ENCODE measurements at places on chromosomes 12 and 14. TPM values are rescaled to one million over a fixed set of nuclear protein-coding genes. Genes with fewer than 3 reads are reported as not detected.

The CEP83 gene
- polyA plus RNA-seq, result 3.2 TPM

The REP15 gene
- 1.3 TPM for polyA plus RNA-seq

- no peak for DNase-seq
- H3K4me1 ChIP-seq, result no peaks in the 10 kb centered on the region
- no peak overlapping the region for H3K4me3 ChIP-seq
- H3K27me3 ChIP-seq, result no peaks in the 10 kb centered on the region
Measured at GRCh38 chr12:21642707-21643389, 14.8 kb downstream of the LDHB start.

DNA sequence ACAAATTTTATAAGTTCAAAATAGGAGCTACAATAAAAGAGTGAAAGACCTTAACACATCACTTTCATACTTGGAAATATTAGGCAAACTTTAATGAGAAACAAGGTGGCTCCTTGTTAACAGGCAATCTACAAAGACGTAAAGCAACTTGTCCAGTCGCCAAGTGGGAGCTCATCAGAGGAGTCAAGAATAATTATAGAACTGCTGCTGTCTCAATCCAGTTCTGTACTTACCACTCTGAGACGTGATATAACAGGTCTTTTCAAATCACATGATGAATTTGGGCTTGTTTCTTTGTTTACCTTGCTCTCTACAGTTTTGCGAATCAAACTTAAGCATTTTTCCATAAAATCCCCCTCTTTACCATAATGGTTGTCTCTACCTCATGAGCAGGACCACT is 3.6 kb downstream of the YBX3 start:
- no peak overlapping the region for H3K4me3 ChIP-seq
- H3K27me3 ChIP-seq, result no peaks in the 10 kb centered on the region
- H3K4me1 ChIP-seq, result peaks cover 13% of the 10 kb centered on the region
- no peak overlapping the region for H3K27ac ChIP-seq
- DNase-seq, result peak; percentile 14
- peaks cover 5% of the 10 kb centered on the region for H3K36me3 ChIP-seq

The OTOGL gene
- 0.80 TPM for polyA plus RNA-seq

The HAL gene
- not detected for polyA plus RNA-seq

DNA sequence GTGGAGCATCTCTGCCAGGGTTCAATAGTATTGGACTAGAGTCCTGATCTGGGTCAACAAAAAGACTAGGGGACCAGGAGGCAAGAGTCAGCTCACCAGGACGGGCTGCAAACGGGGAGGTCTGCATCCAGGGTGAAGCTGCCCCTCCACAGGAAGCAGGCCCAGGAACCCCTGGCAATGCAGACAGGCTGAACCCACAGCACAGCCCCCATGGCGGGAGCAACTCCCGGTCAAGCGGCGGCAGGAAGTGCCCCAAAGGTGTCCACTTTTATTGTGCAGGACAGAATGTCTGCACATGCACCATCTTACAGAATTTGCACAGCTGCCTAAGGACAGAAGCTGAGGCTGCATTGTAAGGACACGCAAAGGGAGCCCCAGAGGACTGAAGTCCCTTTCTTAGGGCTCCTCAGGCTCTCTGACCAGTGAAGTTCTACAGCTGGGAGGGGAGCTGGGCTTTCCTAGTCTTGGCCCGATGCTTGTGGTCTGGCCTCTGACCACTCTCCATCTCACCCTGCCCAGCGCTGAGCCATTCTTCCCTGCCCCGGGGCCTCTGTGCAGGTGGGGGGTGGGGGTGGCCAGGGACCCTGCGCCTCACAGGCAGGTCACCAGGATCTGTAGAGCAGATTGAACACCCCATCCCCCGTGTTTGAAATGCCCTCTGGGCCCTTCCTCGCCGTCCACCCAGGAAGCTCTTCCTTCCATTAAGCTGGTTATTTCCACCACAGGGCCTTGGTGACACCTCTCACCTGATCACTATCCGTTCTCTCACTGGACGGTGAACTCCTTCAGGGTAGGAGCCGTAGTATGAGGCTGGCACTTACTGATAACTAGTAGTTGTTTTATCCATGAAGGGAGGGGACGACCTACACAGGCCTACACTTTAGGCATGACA is 75.9 kb downstream of the NINJ2 start:
- no peak overlapping the region for H3K27ac ChIP-seq
- H3K36me3 ChIP-seq, result no peaks in the 10 kb centered on the region
- no peak overlapping the region for H3K4me3 ChIP-seq
- DNase-seq, result no peak

The A2M gene
- 745 TPM for polyA plus RNA-seq

DNA sequence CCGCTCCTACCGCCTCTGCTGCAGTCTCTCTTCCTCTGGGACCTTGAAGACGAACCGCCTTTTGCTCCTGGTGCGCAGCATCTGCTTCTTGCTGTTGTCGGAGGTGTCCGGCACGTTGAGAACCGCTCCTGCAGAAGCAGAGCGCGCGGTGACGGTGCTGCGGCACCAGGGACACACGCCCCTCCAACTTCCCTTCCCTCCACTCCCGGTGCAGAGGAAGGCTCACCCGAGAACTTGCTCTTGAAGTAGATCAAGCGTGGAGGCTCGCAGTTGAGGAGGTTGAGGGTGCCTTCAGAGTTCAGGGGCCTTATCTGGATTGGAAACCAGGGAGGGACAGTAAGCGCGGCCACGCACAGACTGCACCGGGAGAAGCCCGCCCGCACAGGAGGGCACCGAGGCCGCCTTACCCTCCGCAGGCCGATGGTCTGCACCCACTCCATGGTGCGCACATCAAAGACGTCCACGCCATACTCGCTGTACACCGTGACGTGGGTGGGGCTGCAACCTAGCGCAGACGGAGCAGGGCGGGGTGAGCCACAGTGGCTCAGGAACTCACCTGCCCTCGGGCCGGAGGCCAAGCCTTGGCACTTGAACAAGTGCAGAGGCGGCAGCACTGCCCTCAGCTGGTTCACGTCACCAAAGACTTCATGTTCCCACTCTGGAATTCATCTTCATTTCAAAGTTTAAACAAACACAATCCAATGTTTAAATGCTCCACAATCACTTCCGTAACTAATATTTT is 17.5 kb downstream of the AMN start:
- no peaks in the 10 kb centered on the region for H3K27me3 ChIP-seq
- no peaks in the 10 kb centered on the region for H3K4me1 ChIP-seq
- H3K27ac ChIP-seq, result no peak overlapping the region
- no peak for DNase-seq
- H3K4me3 ChIP-seq, result no peak overlapping the region

The RILPL2 gene
- polyA plus RNA-seq, result 11.1 TPM

GRCh38 chr12:49942921-49943624 is 7.5 kb upstream of the AQP2 start:
- no peaks in the 10 kb centered on the region for H3K36me3 ChIP-seq
- no peak for DNase-seq
- H3K4me1 ChIP-seq, result peaks cover 6% of the 10 kb centered on the region
- no peak overlapping the region for H3K27ac ChIP-seq

Measured in kidney (tissue), 22 donors.